ENCODE measurements at places on chromosomes 7 and 10.
A peak's percentile ranks its signal among the peaks of the same experiment; 100 is the strongest.

GRCh38 chr10:11610826-11611247 lies 613 bp downstream of the USP6NL start:
- peak overlapping the region; percentile 97 for H3K4me3 ChIP-seq
- H3K4me1 ChIP-seq, result peaks cover 26% of the 10 kb centered on the region
- no peaks in the 10 kb centered on the region for H3K36me3 ChIP-seq
- no peaks in the 10 kb centered on the region for H3K27me3 ChIP-seq
- peak; percentile 61 for DNase-seq

DNA sequence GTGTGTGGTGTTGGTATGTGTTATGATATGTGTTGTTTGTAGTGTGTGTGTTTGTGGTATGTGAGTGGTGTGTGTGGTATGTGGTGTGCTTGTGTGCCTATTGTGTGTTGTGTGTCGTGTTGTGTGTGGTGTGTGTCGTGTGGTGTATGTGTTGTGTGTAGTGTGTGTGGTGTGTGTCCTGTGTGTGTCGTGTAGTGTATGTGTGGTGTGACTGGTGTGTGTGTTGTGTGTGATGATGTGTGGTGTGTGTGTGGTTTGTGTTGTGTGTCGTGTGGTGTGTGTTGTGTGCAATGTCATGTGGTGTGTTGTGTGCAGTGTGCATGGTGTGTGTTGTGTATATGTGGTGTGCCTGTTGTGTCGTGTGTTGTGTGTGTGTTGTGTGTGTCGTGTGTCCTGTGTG lies 144.6 kb downstream of the DNAJB6 start:
- no peak overlapping the region for H3K4me3 ChIP-seq
- no peaks in the 10 kb centered on the region for H3K4me1 ChIP-seq
- H3K27me3 ChIP-seq, result no peaks in the 10 kb centered on the region

DNA sequence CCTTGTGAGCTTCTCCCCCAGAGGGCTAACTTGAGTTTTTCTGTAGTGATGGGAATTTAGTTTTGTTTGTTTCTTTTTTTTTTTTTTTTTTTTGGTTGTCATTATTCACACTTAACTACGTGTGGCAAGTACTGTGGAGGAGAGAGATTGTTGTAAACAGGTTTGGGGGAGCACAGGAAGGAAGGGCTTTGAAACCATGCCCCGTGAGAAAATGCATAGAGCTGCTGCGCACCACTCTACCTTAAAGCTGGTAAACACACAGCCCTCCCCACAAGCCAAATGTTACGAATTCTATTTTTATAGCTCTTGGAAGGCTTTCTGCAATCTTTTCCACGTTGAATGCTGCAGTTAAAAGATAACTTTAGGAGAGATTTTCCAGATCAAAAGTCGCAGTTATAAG lies 76.2 kb downstream of the ZNF22 start:
- no peaks in the 10 kb centered on the region for H3K27me3 ChIP-seq
- DNase-seq, result no peak
- H3K4me1 ChIP-seq, result no peaks in the 10 kb centered on the region
- no peaks in the 10 kb centered on the region for H3K36me3 ChIP-seq

- no peaks in the 10 kb centered on the region for H3K27me3 ChIP-seq
- no peak overlapping the region for H3K27ac ChIP-seq
- H3K4me1 ChIP-seq, result no peaks in the 10 kb centered on the region
- H3K36me3 ChIP-seq, result no peaks in the 10 kb centered on the region
- no peak overlapping the region for H3K4me3 ChIP-seq
These were observed 43.2 kb downstream of the CFAP46 start for GRCh38 chr10:132899054-132899750.

GRCh38 chr7:151386301-151387160 lies 23.3 kb downstream of the WDR86 start:
- H3K36me3 ChIP-seq, result no peaks in the 10 kb centered on the region
- peaks cover 6% of the 10 kb centered on the region for H3K4me1 ChIP-seq
- DNase-seq, result no peak
- no peaks in the 10 kb centered on the region for H3K27me3 ChIP-seq

GRCh38 chr7:54392935-54393334 lies 149.2 kb upstream of the VSTM2A start:
- H3K27ac ChIP-seq, result no peak overlapping the region
- H3K4me3 ChIP-seq, result no peak overlapping the region
- no peaks in the 10 kb centered on the region for H3K36me3 ChIP-seq
- H3K4me1 ChIP-seq, result no peaks in the 10 kb centered on the region

- H3K27me3 ChIP-seq, result no peaks in the 10 kb centered on the region
- no peaks in the 10 kb centered on the region for H3K4me1 ChIP-seq
- H3K4me3 ChIP-seq, result no peak overlapping the region
- H3K36me3 ChIP-seq, result no peaks in the 10 kb centered on the region
These were observed 60.5 kb downstream of the GTF2IRD1 start for GRCh38 chr7:74514131-74514591.

Measured in liver (tissue), 10 donors.